RPMI7951 (cell line): ENCODE measurements at places on chromosomes 7 and 10. TPM values are rescaled to one million over a fixed set of nuclear protein-coding genes. Genes with fewer than 3 reads are reported as not detected.

The ZDHHC6 gene
- 35.6 and 38.8 TPM in 2 replicates for total RNA-seq

The EGR2 gene
- total RNA-seq = 2.3 and 5.9 TPM in 2 replicates

The GPR85 gene
- 3.1 and 4.2 TPM in 2 replicates for total RNA-seq

The PTPN20 gene
- 2.1 and 4.9 TPM in 2 replicates for total RNA-seq

The TMEM236 gene
- 0.10 and 0.12 TPM in 2 replicates for total RNA-seq

The VAX1 gene
- not detected in 2 replicates for total RNA-seq

The FAM237B gene
- total RNA-seq = not detected in 2 replicates

The CCL26 gene
- 0.36 and 0.78 TPM in 2 replicates for total RNA-seq

The ANXA8L1 gene
- total RNA-seq = 0.48 TPM in 1 of 2 replicates, not detected in the other

The COL13A1 gene
- total RNA-seq = 17.1 and 26.2 TPM in 2 replicates

The HOGA1 gene
- total RNA-seq = 0.24 and 0.78 TPM in 2 replicates

The AOAH gene
- not detected in 2 replicates for total RNA-seq

The CRPPA gene
- total RNA-seq = 2.8 and 3.4 TPM in 2 replicates

The NPY4R2 gene
- 0.10 TPM in 1 of 2 replicates, not detected in the other for total RNA-seq

The TCAF2 gene
- total RNA-seq = 3.6 and 4.2 TPM in 2 replicates

The DDC gene
- total RNA-seq = 0.39 TPM in 1 of 2 replicates, not detected in the other

The GALNT17 gene
- not detected in 2 replicates for total RNA-seq
